ENCODE measurements at places on chromosomes 1 and 21. TPM values are rescaled to one million over a fixed set of nuclear protein-coding genes. Genes with fewer than 3 reads are reported as not detected.

KRTAP19-1 gene
- not detected for total RNA-seq

HLX gene
- total RNA-seq, result 4.7 TPM

FCRL3 gene
- total RNA-seq, result not detected

RCAN3 gene
- total RNA-seq, result 4.7 TPM

PDC gene
- not detected for total RNA-seq

TMPRSS3 gene
- total RNA-seq, result not detected

ZSWIM5 gene
- 0.32 TPM for total RNA-seq

CTH gene
- total RNA-seq, result 1.7 TPM

Measured in bronchial smooth muscle cell (primary cell).